HL-60 (cell line): ENCODE measurements at places on chromosomes 6 and 20.
A peak's percentile ranks its signal among the peaks of the same experiment; 100 is the strongest.

- DNase-seq, result no peak
Observed at GRCh38 chr20:57795977-57796560, 86.3 kb upstream of the PMEPA1 start.

DNA sequence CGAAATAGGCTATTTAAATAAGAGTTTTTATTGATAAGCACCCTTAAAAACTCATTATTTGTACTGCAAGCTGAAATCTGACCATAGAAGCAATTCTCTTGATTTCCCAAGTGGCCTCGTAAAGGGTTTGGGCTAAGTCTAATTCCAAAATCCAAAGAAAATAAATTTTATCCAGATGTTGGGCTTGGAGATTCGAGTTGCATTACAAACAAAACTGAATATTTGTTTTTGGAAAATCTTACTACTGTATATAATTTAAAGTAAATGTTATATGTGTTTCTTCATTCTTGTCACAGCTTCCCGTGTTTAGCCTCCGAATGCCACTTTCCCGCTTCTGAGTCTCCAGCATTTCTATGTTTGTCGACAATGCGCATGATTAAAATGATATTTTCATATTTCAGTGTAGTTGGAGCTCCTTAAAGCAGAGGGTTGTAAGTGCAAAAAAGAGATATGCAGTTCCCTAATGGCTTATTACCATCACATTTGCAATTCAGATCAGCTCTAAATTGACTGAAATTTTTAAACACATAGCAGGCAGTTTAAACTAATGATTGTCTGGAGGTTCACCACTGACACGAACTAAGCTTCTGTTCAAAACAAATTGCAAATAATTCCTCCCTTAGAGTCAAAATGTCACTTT, 47.0 kb downstream of the PRL start:
- DNase-seq, result no peak

DNA sequence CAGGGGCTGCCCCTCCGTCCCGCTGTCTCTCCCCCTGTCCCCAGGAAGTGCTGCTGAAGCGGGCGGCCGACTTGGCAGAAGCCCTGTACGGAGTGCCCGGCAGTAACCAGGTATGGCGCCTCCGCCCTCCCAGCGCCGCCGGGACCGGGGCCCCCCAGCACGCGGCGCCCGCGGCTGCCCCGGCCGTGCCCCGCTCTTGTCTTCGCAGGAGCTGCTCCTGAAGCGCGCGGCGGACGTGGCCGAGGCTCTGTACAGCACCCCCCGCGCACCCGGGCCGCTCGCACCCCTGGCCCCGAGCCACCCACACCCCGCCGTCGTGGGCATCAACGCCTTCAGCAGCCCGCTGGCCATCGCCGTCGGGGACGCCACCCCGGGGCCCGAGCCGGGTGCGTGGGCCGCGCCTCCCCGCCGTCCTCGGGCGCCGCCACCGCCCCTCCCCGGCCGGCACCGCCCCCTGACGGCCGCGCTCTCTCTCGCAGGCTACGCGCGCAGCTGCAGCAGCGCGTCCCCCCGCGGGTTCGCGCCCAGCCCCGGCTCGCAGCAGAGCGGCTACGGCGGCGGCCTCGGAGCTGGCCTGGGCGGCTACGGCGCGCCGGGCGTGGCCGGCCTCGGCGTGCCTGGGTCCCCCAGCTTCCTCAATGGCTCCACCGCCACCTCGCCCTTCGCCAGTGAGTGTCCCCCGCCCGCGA, 48.4 kb downstream of the CPXM1 start:
- peak; percentile 21 for DNase-seq

DNA sequence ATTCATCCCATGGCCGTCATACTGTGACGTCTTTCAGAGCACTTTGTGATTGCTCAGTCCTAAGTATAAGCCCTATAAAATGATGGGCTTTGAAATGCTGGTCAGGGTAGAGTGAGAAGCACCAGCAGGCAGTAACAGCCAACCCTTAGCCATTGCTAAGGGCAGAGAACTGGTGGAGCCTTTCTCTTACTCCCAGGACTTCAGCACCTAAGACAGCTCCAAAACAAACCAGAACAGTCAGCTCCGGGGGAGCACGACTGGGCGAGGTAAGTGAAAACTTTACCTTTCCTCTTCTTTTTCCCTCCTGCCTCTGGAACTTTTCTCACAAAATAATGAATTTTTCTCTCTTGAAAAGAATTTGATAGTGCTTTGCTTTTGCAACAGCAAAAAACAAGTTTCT, at the start of gene VIP:
TSS of gene VIP (plus strand) at position 104 of the 400 bp plus-strand sequence. CDS start 1,381 bp downstream, outside the sequence.
- no peak for DNase-seq

- no peak for DNase-seq
Observed at GRCh38 chr6:57024775-57025174, 21.7 kb upstream of the KIAA1586 start.

DNA sequence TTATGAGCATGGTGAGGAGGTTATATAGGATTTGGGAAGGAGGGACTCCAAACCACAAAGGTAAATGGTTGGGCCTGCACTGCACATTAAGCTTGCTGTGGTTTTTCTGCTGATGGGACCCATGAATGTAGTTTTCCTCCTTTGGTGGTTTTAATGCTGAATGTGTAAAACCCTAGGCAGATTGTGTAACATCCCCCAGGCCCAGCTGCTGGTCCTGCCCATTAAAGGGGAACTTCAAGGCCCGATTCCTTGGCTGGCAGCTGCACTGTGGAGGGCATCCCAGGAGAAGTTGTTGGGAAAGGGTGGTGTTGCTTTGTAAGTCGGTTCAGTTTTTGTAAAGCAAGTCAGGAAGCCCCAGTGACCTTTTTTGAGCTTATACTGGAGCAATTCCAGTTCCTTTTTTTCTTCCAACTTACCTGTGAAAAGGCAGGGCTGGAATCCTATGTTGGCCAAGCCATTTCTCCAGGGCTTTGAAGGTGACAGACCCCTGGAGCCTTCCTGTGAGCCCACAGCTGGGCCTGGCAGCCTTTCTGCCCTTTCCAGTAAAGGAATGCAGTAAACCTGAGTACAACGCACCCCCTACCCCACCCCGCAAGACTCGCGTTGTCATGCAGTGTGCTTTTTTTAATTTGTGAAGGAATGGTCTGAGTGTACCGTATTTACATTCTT, 43.1 kb upstream of the NAA20 start:
- peak; percentile 83 for DNase-seq

DNA sequence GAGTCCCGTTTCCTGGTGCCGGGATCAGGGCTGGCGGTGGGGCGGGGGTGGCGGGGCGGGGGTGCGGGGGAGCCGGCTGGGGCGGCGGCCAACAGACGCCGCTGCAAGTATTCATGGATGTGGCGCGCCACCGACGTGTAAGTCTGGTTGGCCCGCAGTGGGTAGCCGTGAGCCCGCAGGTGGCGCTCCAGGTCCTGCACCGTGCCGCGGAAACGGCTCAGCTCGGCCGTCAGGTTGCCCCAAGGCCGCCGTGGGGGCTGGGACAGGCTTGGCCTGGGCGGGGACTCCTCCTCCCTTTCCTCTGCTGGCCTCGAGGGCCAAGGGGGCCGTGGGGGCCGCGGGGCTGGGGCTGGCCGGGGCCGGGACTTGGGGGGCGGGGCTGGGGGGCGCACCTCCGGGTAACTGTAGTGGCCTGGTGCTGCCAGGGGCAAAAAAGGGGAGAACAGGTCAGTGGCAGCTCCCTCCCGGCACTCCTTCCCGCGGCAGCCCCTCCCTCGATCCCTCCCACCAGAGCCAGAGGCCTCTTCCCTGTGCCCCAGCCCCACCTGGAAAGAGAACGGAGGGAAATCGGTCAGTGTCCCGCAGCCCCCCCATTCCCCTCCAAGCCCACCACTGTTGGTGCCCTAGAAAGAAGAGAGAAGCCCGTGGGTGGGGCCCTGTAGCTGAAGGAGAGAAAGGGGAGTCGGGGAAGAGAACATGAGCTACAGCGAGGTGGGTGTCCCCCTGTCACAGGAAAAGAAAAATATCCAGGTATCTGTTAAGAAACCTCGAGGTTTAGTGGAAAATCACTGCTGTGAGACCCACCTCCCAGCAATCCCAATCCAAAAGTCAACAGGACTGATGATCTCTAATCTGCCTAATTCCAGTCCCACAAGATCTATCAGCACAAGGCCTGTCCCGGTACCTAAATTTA, 21.3 kb downstream of the TNXB start:
- peak; percentile 64 for DNase-seq

GRCh38 chr6:21151119-21151518, 442.4 kb upstream of the SOX4 start:
- DNase-seq, result no peak

GRCh38 chr6:22838345-22838744, 269.0 kb downstream of the HDGFL1 start:
- DNase-seq, result no peak

DNA sequence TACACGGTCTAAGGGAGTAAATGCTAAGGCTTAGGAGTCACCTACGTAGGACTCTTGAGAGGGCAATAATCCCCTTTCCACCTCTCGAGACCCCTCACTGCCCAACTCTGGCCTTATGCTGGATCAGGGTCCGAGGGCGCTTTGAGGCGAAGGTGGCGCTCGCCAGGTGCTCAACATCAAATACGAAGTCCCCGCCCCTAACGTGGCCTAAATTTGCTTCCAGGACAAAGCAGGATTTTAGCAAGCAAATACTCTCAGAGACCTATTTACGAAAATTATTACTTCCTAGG, 406 bp upstream of the TRIM26 start:
- DNase-seq, result no peak

DNA sequence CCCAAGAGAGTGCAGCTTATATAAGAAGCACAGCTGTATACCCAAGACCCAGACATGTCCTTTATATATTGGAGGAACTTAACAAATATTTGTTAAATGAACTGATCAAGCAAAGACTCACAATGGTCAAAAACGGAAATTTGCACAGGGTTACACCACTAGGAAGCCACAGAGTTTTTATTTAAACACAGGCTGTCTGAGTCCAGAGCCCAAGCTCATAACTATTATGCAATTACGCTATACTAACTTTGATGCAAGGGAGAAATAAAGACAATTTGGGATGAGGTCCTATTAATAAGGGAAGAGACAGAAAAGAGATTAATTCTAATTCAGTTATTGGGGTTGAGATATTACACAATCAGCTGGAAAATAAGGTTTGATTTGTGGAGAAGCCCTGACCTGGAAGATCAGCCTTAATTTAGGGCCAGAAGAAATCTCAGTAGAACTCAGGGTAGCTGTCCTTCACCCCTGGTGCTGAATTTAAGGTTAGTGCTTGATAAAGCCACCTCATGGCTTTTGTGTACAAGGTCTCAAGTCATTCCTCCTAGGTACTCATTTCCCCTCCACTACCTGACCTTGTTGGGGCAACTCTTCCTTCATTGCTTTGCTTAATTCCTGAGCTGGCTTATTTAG, 10.5 kb upstream of the ZNF334 start:
- DNase-seq, result no peak

- DNase-seq, result no peak
Observed at GRCh38 chr20:49694450-49695071, 19.1 kb downstream of the B4GALT5 start.

DNA sequence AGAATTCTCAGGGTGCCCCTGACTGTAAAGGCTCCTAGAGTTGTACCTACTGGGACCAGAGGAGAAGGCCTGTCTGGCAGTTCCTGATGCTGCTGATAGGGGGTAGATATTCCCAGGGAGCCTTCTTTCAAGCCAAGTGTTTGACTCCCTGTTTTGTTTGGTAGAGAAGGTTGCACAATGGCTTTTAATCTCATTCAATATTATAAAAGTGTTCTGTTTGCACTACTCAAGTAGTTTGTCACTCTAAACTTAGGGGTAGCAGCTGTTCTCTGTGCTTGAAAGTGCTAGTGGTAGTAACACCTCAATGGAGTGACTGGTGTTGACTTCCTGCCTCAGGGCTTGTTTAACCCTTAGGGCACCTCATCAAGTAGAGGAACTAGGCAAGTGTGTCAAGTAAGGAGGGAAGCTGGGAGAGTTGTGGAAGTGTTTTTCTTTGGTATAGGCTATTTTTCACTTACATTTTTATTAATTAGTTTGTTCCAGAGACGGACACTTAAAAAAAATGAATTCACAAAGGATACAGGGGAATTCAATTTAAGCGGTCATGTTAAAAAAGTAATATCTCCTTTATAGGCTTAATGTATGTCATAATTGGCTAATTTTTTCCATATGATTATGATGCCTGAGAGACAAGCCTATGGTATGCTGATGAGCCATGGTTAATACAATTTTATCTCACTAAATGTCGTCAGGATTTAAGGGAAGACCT, 38.1 kb downstream of the BICRAL start:
- DNase-seq, result no peak

DNA sequence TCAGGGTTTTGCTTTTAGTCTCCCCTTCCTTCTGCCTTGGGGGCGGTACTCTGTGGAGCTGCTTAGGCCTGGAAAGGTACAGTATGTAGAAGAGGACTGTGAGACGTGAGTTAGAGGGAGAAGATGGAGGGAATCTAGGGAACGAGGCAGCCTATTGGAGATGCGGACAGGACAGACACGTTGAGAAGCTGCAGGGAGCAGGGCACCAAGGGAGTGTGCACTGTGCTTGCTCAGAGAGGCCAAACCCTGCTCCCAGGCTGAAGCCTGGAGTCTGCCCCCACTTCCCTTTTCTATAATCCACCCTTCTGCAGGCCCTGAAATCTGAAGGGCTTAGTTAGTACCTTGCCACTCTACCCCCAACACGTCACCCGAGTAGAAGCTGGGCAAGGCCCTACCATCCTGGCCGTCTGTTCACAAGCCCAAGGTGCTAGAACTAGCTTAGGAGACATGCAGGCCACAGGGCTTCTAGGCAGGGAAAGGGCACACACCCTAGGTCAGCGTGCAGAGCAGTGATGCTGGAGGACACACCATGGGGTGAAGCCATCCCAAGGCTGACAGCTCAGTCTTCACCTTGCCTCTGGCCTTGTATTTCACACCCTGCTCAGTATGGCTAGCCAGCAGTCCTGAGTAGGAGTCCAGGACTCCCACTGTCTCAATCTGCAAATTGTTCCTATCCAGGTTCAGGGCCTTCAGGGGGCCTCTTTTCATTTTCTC, 6.9 kb downstream of the TP53INP2 start:
- DNase-seq, result peak; percentile 42

GRCh38 chr6:8686077-8686476, 250.7 kb upstream of the SLC35B3 start:
- no peak for DNase-seq

DNA sequence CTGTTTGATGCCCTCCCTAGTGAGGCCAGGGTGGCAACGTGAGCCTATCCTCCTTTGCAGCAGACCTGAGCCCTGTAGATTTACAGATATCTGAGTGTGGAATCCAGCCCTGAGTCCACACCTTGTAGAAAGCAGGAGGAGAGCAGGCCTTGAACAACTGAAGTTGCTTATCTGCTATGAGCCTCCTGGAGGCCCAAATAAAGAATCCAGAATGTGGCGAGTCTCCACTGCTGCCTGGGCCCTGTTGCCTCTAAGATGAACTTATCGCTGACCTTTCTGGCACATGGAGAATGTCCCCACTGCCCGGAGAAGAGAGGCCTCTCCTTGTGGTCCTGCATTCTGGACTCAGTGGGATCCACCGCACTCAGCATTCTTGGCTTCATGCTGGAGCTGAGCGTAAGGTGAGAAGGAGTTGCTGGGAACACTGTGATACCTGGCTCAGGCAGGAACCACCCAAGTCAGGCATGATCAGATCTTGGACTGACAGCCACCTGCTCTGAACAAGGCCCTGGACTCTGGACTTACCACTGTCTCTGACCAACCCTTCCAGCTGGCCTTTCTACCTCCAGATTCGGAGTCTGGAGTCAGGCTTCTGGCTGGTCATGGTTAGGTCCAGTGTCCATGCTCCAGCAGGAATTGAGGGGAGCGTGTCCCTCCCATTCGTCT, 5.8 kb upstream of the MANBAL start:
- no peak for DNase-seq
